ENCODE measurements at places on chromosomes 7 and 10.

DNA sequence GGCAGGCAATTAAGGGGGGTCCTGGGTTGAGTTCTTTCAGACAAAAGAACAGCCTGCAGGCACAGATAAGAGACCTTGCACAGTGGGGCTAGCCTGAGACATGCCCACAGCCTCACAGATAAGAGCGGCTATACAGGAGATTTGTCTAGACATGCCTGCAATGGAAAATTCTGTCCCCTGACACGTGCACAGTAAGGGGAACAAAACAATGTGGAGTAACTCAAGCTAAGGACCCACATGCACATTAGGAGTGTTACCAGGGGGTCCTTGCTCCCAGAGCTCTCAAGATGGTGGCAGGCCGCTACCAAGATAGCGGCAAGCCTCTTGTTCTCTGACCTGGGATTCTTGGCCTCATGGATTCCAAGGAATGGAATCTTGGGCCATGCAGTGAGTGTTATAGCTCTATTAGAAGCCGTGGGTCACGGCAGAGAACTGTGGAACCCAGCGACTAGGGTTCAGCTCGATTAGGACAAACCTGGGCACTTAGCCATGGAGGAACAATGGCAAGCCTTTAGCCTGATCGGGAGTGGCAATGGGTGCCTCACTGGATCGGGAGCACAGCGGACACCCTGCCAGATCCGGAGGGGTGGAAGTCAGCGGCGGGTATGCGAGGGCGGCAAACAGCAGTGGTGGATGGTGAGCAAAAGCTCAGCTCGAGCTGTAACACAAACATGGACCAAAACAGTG lies 196.9 kb downstream of the CCSER2 start:
- DNase-seq = no peak

- peak; percentile 40 for DNase-seq
Measured at GRCh38 chr10:114632869-114633715, 25.0 kb downstream of the ABLIM1 start.

GRCh38 chr10:87622314-87623004 lies 37.2 kb upstream of the PAPSS2 start:
- DNase-seq = no peak

DNA sequence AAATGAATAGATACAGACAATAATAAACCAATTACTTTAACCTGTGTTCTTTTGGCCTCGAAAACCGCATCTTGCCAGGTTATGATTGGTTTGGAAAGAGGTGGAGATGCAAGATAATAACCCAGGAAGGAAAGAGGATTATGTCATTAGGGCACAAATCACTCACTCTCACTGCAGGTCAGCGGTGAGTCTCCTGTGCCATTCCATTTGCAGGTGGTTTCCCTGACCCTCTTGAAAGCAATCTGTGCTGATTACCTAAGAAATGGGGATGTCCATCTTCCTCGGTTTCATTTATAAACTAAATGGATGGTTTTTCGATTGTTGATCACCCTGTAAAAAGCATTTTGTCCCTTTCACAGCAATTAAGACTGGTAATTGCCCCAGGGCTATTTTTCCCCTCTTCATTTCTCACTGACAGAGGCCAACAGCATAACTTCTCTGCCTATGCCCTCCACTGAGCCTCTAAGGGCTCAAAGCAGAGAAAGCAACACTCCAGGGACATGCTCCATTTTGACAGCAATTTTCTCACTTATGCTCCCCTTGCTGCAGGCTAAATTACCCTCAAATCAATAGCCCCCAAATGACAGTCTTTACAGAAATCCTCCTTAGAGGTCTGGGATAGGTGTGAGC lies 257.5 kb downstream of the IPMK start:
- DNase-seq = no peak

DNA sequence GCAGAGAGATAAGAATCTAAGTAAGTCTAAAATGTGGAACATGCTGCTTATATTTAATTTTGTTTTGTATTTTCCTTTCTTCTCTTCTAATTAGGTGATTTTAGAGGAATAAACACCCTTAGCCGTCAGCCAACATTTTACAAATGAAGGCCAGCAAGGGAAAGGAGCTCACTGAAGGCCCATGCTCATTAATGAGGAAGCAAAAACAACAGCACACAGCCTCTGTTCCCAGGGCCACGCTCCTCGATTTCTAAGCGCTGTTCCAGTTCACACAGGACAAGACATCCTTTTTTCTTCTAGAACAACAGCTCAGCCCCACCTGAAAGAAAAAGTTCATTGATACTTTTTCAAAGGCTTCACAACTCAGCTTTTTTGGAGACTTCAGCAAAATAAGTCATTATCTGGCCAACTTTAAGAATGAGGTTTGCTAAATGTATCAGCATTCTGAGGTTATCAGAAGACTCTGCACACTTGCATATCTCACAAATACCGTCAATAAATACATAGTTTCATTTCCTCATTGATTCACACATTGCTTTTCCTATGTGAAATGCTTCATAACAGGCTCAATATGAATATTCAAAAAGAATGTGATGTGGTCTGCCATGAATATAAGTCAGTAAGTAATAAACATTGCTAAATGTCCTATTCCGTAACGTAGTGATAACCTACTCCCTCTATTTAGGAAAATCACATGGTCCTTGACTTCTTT lies 34.8 kb upstream of the SFMBT2 start:
- DNase-seq = peak; percentile 39

GRCh38 chr10:132722394-132723329 lies 63.3 kb downstream of the NKX6-2 start:
- no peak for DNase-seq

DNA sequence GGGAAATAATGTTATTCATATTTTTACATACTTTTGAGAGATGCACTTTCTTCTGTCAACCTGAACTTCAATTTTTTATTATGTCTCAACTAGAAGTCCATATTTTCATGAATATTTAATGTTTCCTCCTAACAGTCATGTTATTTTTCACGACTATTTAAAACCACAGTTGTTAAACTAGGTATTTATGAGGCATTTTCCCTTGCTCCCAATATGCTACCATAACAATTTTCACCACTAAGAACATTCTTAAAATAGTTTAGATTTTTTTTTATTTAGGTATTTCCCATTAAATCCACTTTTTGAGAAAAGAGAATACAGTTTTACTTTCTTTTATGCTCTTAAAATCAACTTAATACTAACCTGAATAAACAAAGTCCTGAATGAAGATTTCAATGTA lies 89.4 kb downstream of the JAZF1 start:
- DNase-seq = no peak

DNA sequence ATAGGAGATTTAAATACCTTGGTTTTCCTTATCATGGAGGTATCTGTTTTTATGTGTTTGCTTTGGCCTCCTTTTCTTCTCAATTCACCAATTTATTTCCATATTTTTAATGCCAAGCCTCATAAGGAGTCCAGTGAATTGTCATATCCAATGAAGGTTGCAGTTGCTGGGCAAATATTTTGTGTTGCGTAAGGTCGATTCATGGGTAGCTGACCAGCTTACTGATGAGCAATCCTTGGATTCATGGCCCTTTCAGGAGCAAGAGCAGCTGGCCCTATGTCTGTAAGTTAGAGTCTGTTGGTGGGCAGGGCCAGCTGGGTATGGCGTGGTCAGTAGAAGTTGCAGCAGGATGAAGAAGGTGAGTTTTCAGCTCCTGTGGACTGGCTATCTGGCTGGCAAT lies 182.9 kb downstream of the PFKFB3 start:
- peak; percentile 46 for DNase-seq

DNA sequence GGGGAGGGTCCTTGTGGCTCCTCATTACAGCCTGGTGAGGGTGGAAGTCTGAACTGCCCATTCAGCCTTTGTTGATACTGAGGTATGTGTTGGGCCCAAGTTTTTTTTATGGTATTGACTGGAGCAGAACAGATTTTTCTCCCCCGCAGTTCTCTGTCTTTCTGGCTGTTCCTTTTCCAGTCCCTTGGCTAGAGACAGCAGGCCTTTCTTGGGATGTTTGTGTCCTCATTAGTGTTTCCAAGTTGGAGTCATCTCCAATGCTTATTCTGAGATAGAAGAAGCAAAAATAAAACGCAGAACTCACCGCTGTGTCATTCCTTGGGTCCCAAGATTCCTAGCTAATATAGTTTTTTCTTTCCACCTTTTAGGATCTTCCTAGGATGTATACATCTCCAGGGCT lies 193.3 kb downstream of the RAMP3 start:
- no peak for DNase-seq

GRCh38 chr10:86642499-86642898 lies 11.8 kb upstream of the OPN4 start:
- DNase-seq = no peak

DNA sequence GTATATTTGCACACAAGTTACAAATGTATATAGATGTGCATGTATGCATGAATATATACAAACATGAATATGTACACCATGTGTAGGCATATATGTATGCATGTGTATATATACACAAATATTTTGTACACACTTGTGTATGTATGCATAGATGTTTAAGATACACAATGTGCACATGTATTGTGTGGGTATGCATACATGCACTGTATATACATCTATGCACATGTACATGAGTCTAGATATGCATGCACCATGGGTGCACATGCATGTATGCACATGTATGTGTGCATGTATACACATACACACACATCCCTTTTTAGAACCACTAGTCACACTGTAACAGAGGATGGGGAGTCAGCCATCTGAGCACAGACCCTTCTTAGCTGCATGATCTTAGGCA lies 249.4 kb downstream of the COBL start:
- DNase-seq = no peak

DNA sequence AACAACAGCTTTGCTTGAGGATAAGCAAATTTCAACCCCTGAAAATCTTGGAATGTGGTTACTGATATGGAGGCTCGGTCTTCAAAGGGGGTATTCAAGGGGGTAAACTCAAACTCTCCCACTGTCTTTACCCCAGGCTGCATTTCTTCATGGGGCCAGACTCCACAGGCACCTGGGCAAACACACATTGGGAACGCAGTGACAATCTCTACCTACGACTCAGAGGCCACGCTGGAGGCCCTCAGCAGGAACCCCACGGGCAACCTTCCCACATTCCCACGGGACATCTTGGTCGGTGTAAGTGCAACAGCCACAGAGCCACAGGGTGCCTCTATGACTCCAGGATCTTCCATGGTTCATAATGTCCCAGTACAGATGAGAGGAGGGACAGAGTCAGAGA lies 2.2 kb upstream of the INSIG1 start:
- no peak for DNase-seq

DNA sequence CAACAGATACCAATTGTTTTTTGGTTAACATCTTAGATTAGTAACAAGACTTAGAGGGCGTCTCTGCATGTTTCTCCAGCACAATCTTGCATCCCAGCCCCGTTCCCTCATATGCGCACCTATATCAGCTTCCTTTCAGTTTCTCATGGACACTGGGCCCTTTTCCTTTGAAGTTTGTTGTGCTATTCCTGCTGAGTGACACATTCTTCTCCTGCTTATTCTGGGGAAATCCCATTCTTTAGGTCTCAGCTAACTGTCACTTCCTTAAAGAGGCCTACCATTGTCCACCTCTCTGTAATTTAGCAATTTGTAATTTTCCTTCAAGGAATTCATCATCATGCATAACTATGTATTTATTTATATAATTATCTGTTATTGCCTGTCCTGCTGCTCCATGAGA lies 110.3 kb upstream of the STEAP1B start:
- DNase-seq = peak; percentile 73

GRCh38 chr7:500521-501420 lies 18.9 kb downstream of the PDGFA start:
- DNase-seq = no peak

DNA sequence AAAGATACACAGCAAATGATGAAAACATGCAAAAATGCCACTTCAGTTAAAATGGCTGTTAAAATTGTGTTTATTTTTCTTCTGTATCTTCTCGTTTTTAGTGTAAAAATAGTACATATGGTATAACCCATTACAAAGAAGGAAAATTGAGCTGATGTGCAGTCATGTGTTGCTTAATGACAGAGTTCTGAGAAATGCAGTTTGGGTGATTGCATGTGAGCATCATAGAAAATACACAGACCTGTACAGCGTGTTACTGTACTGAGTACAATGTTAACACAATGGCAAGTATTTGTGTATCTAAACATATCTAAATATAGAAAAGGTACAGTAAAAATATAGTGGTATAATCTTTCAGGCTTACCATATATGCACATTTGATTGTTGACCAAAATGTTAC lies 7.3 kb downstream of the DMTF1 start:
- DNase-seq = no peak

DNA sequence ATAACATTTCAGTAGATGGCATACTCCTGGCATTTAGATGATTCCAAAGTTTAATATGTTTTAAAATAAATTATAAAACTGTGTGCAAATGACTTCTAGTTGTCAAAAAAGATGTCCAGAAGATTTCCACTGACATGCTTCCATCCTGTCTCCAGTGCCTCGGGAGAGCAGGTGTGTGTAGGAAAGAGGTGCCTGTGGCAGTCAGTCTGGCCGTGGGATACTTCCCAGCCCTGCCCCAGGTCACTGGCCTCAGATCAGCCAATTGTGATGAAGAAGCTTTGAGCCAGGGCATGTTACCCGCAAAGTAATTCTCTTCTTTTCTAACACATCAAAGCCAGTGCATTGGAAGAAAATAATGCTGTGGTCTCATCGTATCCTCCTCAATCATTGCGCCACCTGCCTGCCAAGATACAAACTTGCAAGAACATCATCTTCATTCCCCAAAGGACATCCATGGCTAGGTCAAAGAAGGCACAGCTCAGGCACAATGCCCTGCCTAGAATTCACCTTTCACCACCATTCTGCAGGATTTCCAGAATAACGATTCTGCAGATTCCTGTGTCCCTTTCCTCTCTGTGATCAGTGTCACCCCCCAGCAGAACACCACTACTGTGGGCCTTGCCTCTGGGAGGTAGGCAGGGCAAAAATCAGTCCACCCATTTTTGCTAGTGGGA lies 6.3 kb upstream of the KCNMA1 start:
- peak; percentile 52 for DNase-seq

DNA sequence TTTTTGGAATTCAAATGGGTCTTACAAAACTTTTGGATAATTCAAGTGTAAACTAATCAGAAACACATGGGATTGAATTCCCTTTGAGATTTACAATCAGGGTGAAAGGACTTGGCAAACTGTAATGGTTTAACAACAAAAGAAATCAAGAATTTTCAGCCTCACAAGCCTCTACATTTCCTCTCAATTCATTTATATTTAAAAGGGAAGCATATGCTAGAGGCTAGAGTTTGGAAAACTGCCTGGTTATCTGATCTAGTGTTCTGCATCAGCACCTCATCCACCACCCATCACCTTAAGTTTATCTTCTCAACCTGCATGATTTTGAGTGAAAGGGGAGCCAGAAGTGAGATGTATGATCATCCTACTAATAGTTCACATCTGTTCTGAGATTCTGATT lies 120.7 kb downstream of the TES start:
- DNase-seq = no peak

DNA sequence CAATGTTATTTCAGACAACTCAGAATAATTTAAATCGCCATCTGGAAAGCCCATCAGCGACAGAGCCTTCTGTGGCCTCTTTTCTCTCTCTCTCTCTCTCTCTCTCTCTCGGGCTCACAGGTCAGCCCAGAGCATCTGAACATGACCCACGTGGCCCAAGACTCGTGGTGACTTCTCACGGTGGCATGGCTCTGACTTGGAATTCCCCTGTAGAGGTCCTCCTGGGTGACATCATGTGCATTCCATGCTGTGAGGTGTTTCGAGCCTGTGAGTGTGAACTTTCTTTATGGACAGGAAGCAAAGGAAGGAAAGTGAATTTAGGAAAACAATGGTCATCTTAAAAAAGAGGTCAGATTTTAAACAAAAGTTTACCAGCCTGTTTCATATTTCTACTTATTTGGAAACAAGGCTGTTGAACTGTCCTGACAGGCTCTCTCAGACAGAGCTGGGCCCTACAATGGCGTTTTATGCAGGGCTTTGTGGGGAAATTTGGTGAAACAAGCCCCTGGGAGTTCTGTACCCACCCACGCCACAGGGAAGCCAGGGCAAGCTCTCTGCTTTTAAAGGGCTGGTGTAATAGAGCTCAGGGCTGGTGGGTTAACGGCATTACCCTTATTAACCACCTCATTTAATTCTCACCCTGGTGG lies 359.7 kb upstream of the ZNF32 start:
- DNase-seq = no peak
